Adipocyte (in vitro differentiated cells): ENCODE measurements at places on chromosomes 1 and 21.

- DNase-seq: no peak
Observed at GRCh38 chr21:26539566-26539965, 33.5 kb downstream of the CYYR1 start.

GRCh38 chr21:44495611-44496563, 40.6 kb downstream of the LRRC3 start:
- no peak for DNase-seq

- DNase-seq: peak; percentile 92
Observed at GRCh38 chr1:88985032-88985431, 7.4 kb downstream of the KYAT3 start.

- DNase-seq: no peak
Observed at GRCh38 chr1:3945916-3946840, 46.1 kb upstream of the C1orf174 start.

- DNase-seq: peak; percentile 62
Observed at GRCh38 chr21:45880097-45881068, 101.2 kb upstream of the COL6A1 start.

GRCh38 chr1:192538407-192539296, 36.9 kb upstream of the RGS1 start:
- DNase-seq: peak; percentile 49
